ENCODE measurements at places on chromosomes 7 and 10. TPM values are rescaled to one million over a fixed set of nuclear protein-coding genes. Genes with fewer than 3 reads are reported as not detected.

DNA sequence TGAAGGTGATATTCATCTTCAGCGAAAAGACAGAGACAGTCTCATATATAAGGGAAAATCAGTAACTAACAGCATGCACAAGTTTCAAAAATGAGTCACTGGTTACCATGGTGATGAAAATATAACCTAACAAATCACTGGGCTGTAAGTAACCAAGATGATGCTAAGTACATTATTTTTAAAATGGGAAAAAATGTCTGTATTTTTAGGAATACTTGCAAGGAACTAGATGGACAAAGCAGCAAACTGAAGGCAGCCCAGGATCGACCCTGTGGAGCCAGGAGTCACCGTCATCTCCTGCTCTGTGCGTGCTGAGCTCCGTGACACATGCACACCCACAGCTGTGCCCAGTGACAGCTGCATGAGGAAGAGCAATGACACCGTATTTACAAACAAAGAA lies 137.3 kb downstream of the ELMO1 start:
- peaks cover 54% of the 10 kb centered on the region for H3K4me1 ChIP-seq
- DNase-seq, result no peak
- H3K36me3 ChIP-seq, result peaks cover 66% of the 10 kb centered on the region
- H3K4me3 ChIP-seq, result peak overlapping the region; percentile 9
- H3K27ac ChIP-seq, result peak overlapping the region; percentile 87

DNA sequence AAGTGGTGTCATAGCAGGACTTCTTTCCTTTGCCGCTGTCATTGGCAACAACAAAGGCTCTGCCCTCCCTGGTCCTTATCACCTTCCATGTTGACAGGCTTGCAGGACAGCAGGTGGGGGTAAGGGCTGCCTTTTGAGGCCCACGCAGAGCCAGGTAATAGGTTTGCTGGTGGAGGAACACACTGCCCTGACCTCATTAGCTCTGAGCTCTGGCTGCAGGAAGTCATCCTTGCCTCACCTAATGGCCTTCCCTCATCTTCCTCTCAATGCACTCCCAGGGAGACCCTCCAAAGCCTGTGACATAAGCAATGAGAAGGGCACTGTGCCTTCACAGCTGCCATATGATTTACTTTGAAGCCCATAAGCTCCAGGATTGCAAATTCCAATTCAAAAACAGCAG lies 1205.2 kb upstream of the AUTS2 start:
- no peak for DNase-seq
- no peak overlapping the region for H3K4me3 ChIP-seq
- H3K4me1 ChIP-seq, result no peaks in the 10 kb centered on the region
- no peak overlapping the region for H3K27ac ChIP-seq

GRCh38 chr7:137454767-137455166 lies 111.2 kb upstream of the PTN start:
- peaks cover 2% of the 10 kb centered on the region for H3K27me3 ChIP-seq
- no peak overlapping the region for H3K4me3 ChIP-seq
- DNase-seq, result no peak
- H3K4me1 ChIP-seq, result no peaks in the 10 kb centered on the region

DNA sequence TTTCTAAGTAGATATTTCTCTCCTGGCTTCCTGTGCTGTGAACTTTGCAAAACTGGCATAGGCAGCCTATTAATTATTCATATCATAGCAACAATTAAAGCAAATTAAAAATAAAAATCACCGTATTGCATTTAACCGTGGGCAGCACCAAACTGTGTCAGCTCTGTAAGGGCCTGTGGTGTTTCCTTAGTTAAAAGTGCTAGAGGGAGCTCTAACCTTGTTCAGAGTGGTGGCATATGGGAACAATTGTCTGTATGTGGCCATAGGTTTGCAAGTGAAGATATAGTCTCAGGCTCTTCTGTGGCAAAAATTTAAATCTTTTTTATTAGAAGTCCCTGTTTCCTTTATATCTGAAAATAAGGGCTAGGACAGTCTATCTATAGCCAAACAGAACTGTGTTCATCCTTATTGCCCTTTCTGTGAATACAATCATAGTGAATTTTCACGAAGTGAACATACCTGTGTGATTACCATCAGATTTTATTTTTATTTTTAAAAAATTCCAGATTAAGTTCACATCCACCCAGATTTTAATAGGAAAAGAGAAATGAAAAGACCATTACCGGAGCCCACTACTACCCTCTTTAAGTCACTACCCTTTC lies 92.6 kb downstream of the POLL start:
- no peak overlapping the region for H3K27ac ChIP-seq
- no peak for DNase-seq
- H3K27me3 ChIP-seq, result no peaks in the 10 kb centered on the region
- H3K36me3 ChIP-seq, result no peaks in the 10 kb centered on the region

DNA sequence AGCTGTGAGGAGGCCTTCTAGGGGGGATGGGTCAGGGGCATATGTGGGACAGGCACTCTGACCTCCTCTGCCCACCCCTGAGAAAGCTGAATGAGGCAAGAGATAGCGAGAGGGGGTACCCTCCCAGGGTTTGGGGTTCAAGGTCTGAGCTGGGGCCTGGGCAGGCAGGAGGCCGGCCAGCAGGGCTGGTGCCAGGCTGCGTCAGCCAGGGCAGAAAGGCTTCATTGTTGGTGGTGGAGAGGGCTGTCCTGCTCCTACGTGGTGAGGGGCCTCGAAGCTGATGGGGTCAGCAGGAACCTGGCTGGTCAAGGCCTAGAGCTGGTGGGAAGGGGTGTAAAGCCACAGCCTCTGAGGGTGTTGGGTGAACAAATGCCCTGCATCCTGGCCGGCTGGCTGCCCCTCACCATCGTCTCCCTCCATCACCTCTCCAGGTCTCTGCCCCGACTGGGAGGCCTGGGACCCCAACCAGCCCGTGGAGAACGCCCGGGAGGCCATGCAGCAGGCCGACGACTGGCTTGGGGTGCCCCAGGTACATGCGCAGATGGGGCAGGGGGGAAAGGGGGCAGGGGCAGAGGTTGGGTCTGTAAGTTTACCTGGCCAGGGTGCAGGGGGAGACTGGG lies 6.6 kb downstream of the FLNC start:
- no peak overlapping the region for H3K27ac ChIP-seq
- H3K27me3 ChIP-seq, result peaks cover 23% of the 10 kb centered on the region
- no peak for DNase-seq
- no peaks in the 10 kb centered on the region for H3K36me3 ChIP-seq

GRCh38 chr7:83524277-83525075 lies 124.5 kb downstream of the SEMA3E start:
- H3K27me3 ChIP-seq, result no peaks in the 10 kb centered on the region
- no peak overlapping the region for H3K27ac ChIP-seq
- no peak for DNase-seq

DNA sequence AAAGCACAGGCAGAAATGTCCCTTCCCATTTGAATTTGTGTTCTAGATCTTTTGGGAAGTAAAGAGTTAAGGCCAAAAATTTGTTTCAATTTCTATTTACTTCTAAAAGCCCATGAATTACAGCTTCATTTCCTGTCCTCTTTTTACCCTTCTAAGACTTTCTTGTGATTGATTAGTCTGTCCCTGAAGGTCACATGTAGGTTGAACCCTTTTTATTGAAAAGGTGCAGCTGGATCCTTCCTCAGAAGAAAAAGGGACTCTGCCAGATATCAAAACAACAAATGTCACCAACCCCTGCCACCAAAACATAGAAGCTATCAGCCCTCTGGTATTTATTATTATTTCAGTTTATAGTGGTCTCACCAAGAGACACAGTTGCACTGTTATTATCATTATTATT lies 424.9 kb upstream of the DPP6 start:
- H3K36me3 ChIP-seq, result no peaks in the 10 kb centered on the region
- H3K4me1 ChIP-seq, result no peaks in the 10 kb centered on the region
- H3K4me3 ChIP-seq, result no peak overlapping the region
- H3K27ac ChIP-seq, result no peak overlapping the region
- H3K27me3 ChIP-seq, result no peaks in the 10 kb centered on the region

GRCh38 chr10:15763006-15763405 lies 43.3 kb upstream of the ITGA8 start:
- no peaks in the 10 kb centered on the region for H3K4me1 ChIP-seq
- H3K27me3 ChIP-seq, result peaks cover 4% of the 10 kb centered on the region
- no peak for DNase-seq
- H3K4me3 ChIP-seq, result no peak overlapping the region
- no peaks in the 10 kb centered on the region for H3K36me3 ChIP-seq

- no peak overlapping the region for H3K4me3 ChIP-seq
- H3K4me1 ChIP-seq, result no peaks in the 10 kb centered on the region
- no peak overlapping the region for H3K27ac ChIP-seq
- peaks cover 3% of the 10 kb centered on the region for H3K27me3 ChIP-seq
- no peak for DNase-seq
- H3K36me3 ChIP-seq, result no peaks in the 10 kb centered on the region
Measured at GRCh38 chr7:51238981-51239495, 77.6 kb downstream of the COBL start.

GRCh38 chr7:151008143-151008510 lies 16.2 kb downstream of the ATG9B start:
- H3K27me3 ChIP-seq, result no peaks in the 10 kb centered on the region
- H3K4me3 ChIP-seq, result peak overlapping the region; percentile 81
- H3K4me1 ChIP-seq, result peaks cover 44% of the 10 kb centered on the region
- no peaks in the 10 kb centered on the region for H3K36me3 ChIP-seq
- peak overlapping the region; percentile 71 for H3K27ac ChIP-seq
- DNase-seq, result peak; percentile 20

DNA sequence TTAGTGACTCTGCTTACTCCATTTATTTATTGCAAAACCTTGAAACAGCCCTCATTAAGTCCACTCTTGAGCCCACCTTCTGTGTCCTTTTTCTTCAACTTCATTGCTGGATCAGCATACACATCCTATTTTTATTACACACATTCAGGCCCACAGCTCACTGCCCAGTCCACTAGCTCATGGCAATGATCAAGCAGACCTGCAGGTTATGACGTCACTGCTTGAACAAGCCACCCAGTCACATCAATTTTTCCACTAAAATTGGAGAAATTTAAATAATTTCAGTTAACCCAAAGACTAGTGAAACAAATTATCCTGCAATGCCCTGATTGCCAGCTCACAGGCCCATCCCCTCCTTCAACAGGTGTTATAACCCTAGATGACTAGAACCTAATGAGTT lies 16.0 kb upstream of the STARD3NL start:
- peaks cover 27% of the 10 kb centered on the region for H3K27me3 ChIP-seq
- no peak for DNase-seq
- H3K4me1 ChIP-seq, result no peaks in the 10 kb centered on the region
- H3K4me3 ChIP-seq, result no peak overlapping the region

DNA sequence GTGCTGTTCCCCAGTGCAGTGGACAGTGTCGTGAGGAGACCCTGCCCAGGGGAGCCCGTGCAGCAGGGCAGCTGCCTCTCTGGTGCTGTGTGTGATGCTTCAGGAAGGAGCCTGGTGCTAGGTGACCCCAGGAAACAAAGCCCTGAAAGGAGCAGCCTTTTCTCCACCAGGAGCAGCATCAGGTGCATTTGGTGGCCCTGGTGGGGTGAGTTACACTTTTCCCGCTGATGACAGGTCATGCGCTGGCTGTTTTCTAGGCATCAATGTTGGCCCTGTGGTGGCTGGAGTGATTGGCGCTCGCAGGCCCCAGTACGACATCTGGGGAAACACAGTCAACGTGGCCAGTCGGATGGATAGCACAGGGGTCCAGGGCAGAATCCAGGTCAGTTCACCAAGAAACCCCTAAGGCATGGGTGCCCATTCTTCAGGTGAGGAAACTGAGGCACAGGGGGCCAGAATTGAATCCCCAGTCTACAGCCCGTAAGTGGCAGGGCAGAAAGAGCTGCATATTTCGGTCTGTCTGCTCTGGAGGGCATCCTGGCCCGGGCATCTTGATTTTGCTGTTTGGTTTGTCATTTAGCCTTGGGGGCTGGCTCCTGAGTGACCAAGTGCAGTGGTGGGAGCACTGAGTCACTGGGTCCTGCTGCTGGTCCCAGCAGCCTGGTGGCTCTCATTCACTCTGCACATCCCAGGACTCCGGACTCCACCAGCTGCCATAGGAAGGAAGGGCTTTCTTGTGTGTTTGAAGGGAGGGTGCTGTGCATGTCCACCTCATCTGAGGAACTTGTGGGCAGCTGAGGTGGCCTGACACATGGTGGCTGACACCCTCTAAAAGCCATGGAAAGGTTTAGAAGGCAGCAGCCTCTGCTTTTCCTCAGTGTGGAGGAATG lies 136.3 kb downstream of the ADCY1 start:
- H3K4me3 ChIP-seq, result no peak overlapping the region
- H3K36me3 ChIP-seq, result no peaks in the 10 kb centered on the region
- no peaks in the 10 kb centered on the region for H3K4me1 ChIP-seq
- DNase-seq, result no peak

DNA sequence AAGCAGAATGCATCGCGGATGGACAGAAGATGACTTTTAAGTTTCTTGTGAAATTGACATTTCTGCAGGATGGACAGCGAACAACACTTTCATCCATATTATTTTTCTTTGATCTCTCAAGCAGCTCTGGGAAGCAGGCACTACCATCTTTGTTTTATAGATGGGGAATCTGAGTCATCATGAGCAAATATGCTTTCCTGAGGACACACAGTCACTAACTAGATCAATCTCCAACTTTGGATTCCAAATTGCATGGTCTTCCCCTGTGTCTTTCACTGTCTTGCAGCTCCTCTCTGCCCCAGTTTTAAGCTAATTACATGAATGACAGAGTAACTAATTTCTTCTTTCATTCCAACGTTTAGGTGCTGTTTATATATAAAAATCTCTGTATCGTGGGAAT lies 201.5 kb downstream of the ADAM12 start:
- H3K27me3 ChIP-seq, result no peaks in the 10 kb centered on the region
- DNase-seq, result no peak
- no peaks in the 10 kb centered on the region for H3K4me1 ChIP-seq
- H3K36me3 ChIP-seq, result no peaks in the 10 kb centered on the region
- H3K4me3 ChIP-seq, result no peak overlapping the region

DNA sequence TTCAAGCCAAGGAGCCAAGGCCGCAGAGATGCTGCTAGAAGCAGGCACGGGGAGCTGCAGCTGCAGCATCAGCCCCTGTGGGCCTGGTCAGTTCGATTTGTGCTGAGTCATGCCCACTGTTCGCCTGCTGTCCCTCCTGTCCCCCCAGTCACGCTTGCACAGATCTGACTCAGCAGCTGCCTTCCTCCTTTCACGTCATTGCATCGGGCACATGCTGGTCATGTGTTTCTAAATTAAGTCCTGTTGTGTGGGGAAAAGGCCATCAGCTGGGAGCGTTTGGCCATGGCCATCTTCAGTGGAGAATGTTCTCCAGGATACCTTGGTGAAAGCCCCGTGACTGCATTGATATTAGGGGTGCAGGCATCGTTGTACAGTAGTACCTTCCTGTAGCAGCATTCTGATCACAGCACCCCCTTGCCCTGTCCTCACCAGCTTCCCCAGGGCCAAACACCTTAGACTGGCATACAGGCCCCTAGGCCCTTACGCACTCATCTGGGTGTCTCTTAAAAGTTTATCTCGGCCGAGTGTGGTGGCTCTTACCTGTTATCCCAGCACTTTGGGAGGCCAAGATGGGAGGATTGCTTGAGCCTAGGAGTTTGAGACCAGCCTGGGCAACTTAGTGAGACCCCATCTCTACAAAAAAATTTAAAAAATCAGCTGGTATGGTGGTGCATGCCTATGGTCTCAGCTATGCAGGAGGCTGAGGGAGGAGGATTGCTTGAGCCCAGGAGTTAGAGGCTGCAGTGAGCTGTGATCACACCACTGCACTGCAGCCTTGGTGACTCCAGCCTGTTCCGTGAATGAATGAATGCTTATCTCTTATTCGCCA lies 23.2 kb downstream of the POR start:
- peaks cover 8% of the 10 kb centered on the region for H3K36me3 ChIP-seq
- no peaks in the 10 kb centered on the region for H3K4me1 ChIP-seq
- H3K27me3 ChIP-seq, result no peaks in the 10 kb centered on the region
- H3K4me3 ChIP-seq, result no peak overlapping the region
- DNase-seq, result no peak

Gene PLOD3
- 65.2 TPM for total RNA-seq

Gene SGPL1
- total RNA-seq, result 72.9 TPM

Gene PTF1A
- total RNA-seq, result not detected

Gene LRMDA
- total RNA-seq, result not detected

Gene VSTM2A
- total RNA-seq, result not detected

Gene DNAH11
- total RNA-seq, result 1.7 TPM

Gene GLI3
- not detected for total RNA-seq

Gene HOXA4
- total RNA-seq, result not detected
